ENCODE measurements at places on chromosomes 4 and X.
A peak's percentile ranks its signal among the peaks of the same experiment; 100 is the strongest.

DNA sequence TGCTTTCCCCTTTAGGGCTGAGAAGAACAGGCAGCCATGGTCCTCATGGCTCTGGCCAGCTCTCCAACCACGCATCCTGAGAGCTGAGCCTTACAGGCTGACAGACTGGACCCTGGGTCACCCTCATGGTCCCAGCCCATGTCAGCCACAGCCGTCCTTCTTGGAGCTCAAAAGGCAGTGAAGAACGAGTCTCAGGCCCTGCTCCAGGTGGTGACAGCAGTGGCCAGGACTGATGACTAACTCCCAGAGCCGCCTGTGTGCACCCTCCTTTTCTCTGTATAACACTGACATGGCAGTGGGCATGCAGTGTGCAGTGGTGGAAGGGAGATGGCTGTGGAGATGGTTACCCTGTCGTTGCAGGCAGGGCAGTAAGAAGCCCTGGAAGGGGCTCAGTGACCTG lies 10.3 kb upstream of the DUSP9 start:
- no peak for DNase-seq

DNA sequence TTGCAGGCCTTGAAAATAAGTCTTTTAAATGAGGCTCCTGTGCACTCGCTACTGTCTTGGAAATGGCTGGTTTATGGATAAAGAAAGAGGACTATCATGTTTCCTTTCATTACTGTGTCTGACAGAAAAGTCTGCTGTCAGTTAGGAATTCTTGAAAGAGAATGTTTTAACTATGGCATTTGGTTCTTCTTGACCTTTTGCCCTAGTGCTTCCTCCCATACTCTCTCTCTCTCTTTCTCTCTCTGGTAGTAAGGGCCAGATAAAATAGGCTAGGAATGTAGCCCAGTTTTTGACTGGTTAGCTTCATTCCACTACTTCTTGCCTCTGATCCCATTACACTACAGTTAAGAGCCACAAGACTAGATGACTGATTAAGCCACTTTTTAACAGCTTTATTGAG lies 29.8 kb downstream of the YY2 start:
- no peak for DNase-seq

DNA sequence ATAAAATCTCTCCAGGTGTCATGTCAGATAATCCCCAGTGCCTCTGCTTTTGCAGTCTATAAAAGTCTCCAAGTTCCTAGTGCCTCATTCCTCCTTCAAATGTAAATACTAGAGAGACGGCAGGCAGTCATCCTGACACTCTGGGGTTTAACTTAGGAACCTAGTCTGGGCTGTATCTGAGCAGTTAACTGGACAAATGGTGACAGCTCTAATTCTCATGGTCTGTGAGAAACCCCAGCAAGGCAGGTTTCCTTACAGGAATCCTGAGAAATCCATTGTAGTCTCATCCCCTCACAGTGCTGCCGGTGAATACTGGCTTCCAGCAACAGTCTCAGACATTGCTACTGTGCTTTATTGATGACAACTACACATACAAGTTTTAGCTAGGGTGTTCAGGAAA lies 246.8 kb downstream of the SNCA start:
- no peak for DNase-seq

DNA sequence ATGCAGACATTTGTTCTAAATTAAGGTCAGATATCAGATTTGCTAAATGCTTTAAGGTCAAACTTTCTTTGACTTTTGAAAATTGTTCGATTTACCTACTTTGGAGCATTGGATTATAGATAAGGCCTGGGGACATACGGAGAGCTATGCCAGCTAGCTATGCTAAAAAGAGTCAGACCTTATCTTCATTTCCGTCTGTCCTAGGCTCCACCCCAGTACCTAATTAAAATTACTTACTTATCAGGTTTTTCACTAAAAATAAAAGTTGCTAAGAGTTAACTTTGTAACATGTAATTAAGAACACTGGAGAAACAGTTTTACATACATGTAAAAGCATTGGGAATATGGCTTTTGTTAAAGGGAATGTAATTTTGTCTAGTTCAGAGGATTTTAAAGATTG lies 7.1 kb upstream of the TMEM35A start:
- DNase-seq = no peak

- DNase-seq = peak; percentile 23
These were observed 157.1 kb upstream of the FTHL17 start for GRCh38 chrX:31228909-31229308.

DNA sequence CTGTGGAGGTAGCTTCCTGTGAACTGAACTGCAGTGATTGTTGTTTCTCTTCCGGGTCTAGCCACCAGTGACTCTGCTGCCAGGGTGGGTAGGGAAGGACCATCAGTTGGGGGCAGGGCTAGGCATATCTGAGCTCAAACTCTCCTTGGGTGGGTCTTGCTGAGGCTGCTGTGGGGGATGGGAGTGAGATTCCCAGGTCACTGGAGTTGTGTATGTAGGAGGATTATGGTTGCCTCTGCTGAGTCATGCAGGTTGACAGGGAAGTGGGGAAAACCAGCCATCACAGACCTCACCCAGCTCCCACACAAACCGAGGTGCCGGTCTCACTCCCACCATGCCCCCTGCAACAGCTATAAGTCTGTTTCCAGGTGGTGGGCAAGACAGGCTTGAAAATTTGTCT lies 1937.8 kb downstream of the PCDH7 start:
- DNase-seq = no peak

DNA sequence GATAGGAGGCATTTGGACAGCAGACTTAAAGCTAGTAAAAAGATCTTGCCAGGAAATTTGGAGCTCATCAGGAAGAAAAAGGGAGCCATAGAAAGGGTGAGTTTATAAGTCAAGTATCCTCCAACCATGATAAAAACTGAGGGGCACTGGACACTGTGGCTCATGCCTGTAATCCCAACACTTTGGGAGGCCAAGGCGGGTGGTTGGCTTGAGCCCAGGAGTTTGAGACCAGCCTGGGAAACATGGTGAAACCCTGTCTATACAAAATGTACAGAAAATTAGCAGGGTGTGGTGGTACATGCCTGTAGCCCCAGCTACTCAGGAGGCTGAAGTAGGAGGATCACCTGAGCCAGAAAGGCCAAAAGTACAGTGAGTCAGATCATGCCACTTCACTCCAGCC lies 48.7 kb downstream of the ANTXR2 start:
- DNase-seq = no peak

DNA sequence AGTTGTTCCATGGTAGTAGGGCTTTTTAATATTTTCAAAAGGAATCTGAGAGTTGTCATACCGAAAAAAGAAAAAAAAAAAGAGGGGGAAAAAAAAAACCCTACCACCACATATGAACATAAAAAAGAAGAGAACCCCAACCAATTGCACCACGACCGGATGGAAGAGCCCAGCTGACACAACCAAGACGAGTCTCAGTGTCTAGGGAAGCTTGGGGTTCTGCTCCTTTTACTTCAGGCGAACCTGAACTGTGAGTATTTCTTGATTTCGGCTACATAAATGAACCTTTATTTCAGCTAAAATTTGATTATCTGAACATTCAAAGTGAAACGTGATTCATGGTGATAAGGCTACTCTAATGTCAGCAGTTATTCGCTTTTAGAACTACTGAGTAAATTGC lies at the start of gene GPR34:
TSS of gene GPR34 (plus strand) at position 139 of the 400 bp plus-strand sequence. CDS start 6,661 bp downstream, outside the sequence.
- DNase-seq = peak; percentile 49

GRCh38 chr4:89894649-89895550 lies at the start of gene MMRN1:
Gene MMRN1 (plus strand): TSS chr4:89894854. CDS start chr4:89894972, 118 bp downstream.
- peak; percentile 23 for DNase-seq

GRCh38 chr4:7547368-7548040 lies 112.8 kb upstream of the PSAPL1 start:
- DNase-seq = no peak

- DNase-seq = no peak
These were observed 54.6 kb upstream of the UNC5C start for GRCh38 chr4:95603393-95603792.

- peak; percentile 37 for DNase-seq
These were observed 196.4 kb upstream of the RADX start for GRCh38 chrX:106415276-106415895.

DNA sequence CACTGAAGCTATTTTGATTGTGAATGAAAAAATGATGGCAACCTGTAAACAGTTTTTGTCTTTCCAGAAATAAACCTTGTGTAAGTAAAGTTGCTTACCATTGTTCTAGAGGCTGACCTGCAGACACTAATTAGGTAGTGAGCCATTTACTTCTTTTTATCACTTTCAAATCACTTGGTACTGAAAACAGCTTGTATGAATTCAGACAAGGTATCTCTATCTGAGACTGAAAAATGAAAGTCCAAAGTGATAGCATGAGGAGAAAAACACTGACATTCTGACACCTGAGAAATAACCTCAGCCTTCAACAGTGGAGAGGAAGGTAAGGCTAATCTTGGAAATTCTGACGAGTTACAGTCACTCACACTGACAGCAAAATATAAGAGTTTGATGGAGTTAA lies 238.8 kb downstream of the GPC3 start:
- no peak for DNase-seq

DNA sequence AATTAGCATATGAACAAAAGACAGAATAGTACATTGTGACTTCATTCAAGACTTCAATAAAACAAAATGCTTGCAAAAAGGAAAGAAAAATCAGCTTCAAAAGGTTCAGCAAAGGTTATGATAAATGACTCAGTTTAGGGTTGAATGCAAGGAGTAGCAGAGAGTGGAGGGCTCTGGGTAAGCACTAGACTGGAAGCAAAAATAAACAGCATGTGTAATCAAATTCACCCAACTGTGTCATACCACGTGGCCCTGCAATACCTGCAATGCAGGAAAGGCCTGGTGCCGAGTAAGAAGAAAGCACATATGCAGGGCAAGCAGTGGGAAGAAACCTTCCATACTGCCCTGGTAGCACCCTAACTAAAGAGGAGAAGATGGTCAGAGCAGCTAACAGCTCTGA lies 88.7 kb downstream of the ATP11C start:
- DNase-seq = no peak

DNA sequence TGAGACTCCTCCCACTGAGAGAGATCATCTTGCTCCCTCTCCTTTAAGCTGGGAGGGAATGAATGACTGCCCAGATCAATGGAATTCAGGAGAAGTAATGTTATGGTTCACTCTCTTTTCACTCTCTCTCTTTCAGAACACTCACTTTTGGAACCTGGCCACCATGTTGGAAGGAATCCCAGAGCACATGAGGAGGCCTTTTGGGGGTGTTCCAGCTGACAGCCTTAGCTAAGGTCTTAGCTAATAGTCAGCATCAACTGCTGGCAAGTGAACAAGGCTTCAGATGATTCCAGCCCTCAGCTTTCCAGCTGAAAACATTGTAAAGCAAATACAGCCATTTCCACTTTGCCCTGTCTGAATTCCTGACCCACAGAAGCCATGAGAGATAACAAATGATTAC lies 124.0 kb upstream of the CLNK start:
- no peak for DNase-seq

DNA sequence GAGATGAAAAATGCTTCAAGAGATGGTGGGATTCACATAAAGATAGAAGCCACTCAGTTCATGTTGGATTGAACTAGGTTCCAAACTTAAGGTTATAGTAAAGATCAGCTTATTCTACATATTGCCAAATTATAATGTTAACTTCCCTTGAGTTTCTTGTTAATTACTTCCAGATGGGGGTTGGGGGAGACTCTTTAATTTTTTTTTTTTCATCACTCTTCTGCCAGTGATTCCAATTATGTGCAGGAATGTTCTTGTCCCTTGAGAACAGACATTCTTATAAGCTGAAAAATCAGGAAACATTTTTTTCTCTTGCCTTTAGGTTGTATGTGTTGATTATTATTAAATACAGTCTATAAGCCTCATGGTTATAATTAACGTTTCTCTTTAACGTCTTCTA lies 30.0 kb downstream of the MND1 start:
- DNase-seq = no peak

- no peak for DNase-seq
These were observed 4.5 kb downstream of the TRIML1 start for GRCh38 chr4:188143731-188144130.

- DNase-seq = peak; percentile 39
These were observed 2.4 kb upstream of the PCDH10 start for GRCh38 chr4:133146574-133147241.

- DNase-seq = no peak
These were observed 122.2 kb downstream of the UBE2K start for GRCh38 chr4:39820186-39820585.

- no peak for DNase-seq
These were observed 14.1 kb downstream of the ENPEP start for GRCh38 chr4:110489901-110490508.

DNA sequence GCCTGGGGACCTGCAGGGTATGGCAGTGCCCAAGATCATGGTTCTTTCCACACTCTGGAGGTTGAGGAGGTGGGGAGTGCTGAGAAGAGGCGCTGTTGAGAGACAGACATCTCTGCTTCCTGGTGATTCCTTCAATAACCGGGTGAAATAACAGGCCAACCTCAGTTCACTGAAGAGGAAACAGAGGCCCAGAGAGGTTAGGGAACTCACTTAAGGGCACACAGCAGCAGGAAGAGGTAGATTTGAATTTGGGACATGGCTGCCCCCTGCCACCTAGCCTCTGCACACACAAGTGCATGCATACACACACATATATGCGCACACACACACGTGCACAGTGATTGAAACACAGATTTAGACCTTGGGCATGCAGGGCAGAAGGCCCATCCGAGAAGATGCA lies 24.9 kb upstream of the HMX1 start:
- DNase-seq = no peak

GRCh38 chr4:142840516-142841123 lies 5.5 kb downstream of the INPP4B start:
- peak; percentile 33 for DNase-seq

GRCh38 chr4:111960241-111960667 lies 185.0 kb upstream of the FAM241A start:
- peak; percentile 11 for DNase-seq

- DNase-seq = no peak
These were observed 30.6 kb downstream of the SUPT20HL2 start for GRCh38 chrX:24283127-24283794.

DNA sequence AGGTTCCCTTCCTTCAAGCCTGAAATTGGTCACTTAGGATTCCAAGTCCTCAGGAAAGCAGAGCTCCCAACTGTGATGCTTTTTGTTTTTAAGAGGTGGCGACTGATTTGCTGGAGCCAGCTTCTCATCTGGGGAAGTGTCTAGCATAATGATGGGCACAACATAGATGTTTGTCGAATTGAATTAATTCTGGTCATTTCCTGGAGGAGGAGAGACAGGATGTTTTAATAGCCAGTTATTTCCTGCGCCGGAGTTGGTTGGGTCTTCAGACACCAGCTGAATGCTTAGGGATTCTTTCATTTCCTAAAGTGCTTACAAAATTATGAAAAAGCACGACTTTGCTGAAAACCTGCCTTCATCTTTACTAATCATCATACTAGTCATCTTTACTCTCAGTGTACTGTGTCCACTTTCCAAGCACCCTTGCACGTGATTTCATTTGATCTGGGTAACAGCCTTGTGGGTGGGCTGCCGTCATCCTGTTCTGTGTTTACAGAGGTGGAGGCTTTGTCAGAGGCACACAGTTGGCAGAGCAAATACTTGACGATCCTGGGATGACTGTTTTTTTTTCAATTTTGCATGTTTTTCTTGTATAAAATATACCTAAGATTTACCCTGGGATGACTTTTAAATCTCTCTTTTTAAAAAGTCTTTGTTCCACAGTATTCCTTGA lies 49.5 kb downstream of the RGS12 start:
- DNase-seq = no peak

DNA sequence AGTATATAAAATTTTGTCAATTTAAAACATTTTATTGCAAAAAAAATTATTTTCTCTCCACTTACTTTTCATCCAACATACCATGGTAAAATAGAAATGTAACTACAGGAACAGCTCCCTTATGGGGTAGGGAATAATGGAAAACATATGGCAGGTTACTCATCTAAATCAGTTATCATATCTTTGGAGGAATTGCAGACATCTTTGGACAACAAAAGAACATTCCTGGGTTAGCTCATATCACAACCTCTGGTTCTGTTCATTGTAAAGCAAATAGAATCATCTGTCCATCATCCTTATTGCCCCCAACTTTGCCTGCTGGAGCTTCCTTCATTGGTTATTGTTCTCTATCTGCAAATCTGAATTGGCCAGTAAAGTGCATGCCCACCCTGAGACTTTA lies 387.5 kb upstream of the GRID2 start:
- DNase-seq = no peak
